ENCODE measurements at places on chromosomes 7 and 10.

- DNase-seq: no peak
Observed at GRCh38 chr10:3397846-3398245, 225.3 kb upstream of the PITRM1 start.

GRCh38 chr7:43577485-43577951 is 5.4 kb upstream of the STK17A start:
- no peak for DNase-seq

- peak; percentile 49 for DNase-seq
Observed at GRCh38 chr10:22666287-22667092, 47.9 kb downstream of the PIP4K2A start.

- DNase-seq: no peak
Observed at GRCh38 chr10:92119340-92119739, 171.5 kb downstream of the CPEB3 start.

DNA sequence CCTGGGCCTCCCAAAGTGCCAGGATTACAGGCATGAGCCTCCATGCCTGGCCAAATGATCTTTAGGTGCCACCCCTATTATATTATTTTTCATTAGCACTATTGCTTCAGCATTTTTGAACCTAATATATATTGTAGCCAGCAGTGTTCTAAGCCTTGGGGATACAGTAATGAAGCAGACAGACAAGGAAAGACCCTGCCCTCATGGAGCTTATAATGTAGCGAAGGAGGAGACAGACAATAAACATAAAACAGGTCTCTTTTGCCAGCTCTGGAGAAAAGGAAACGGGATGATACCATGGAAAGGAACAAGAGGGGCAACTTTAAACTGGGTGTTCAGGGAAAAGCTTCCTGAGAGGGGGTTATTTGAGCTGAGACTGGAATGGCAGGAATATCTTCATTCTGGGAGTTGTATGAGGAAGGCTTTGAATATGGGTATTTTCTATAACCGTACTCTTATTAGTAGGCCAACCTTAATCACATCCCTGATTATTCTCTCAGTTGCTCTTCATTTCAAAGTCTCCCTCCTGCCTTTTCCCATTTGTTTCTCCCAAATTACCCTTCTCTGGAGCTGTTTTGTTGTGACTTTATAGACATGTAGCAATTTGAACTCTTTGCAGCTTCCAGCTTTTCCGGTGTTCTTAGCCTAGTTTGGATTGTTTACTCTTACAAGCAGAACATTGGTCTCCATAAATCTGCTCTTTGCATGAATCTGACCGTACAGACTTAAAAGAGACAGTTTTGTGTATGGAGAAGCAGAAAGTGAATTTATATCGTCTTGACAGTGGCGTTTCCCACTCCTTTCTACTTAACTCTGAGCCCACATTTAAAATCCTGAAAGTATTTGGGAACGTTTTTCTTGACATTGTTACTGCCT is 19.0 kb downstream of the PRKAR2B start:
- DNase-seq: no peak

DNA sequence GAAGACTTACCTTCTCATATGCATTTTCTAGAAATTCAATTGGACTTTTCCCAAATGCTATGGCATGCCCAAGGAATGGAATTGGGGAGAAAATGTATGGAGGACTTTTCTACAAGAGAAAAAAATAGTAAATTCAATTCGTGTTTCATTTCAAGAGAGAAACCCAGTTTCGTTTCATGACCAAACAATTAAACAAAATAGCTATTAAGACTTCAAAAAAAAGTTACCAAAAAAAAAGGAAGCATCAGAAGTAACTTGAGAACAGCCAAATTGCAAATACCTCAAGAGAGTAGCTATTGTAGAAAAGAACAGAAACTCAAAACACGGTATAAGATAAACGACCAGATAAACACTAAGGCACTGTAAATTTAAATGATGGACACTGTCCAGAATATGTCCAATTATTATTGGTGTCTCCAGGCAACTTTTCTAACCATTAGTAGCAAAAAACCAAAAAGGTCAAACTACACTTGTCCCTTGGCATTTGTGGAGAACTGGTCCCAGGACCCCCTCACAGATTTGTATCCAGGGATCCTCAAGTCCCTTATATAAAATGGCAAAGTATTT is 2.4 kb downstream of the CYP51A1 start:
- no peak for DNase-seq

- DNase-seq: no peak
Observed at GRCh38 chr7:75950111-75950681, 35.2 kb downstream of the POR start.

GRCh38 chr10:60170250-60170649 is 219.4 kb downstream of the ANK3 start:
- DNase-seq: no peak

GRCh38 chr10:115861864-115862263 is 411.1 kb downstream of the GFRA1 start:
- no peak for DNase-seq

GRCh38 chr10:15140698-15141097 is 27.8 kb downstream of the NMT2 start:
- DNase-seq: no peak

- no peak for DNase-seq
Observed at GRCh38 chr7:158005531-158005930, 582.1 kb downstream of the PTPRN2 start.

DNA sequence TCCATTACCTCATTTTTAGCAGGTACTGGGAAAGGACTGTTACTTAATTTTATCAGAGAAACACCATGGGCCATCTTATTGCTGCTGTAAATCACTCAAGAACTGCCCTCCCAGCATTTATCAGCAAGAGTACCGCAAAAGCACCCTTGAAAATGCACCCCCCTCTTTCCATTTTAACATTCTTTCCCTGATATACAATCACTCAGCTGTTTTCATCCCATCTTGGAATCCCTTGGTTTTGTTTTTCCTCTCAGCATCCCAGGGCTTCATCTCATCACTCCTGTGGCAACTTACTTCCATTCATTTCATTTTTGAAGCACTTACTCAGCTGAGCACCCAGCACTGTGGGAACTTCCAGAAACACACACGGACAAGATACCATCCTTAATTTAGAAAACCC is 36.5 kb downstream of the RAPGEF5 start:
- DNase-seq: no peak

DNA sequence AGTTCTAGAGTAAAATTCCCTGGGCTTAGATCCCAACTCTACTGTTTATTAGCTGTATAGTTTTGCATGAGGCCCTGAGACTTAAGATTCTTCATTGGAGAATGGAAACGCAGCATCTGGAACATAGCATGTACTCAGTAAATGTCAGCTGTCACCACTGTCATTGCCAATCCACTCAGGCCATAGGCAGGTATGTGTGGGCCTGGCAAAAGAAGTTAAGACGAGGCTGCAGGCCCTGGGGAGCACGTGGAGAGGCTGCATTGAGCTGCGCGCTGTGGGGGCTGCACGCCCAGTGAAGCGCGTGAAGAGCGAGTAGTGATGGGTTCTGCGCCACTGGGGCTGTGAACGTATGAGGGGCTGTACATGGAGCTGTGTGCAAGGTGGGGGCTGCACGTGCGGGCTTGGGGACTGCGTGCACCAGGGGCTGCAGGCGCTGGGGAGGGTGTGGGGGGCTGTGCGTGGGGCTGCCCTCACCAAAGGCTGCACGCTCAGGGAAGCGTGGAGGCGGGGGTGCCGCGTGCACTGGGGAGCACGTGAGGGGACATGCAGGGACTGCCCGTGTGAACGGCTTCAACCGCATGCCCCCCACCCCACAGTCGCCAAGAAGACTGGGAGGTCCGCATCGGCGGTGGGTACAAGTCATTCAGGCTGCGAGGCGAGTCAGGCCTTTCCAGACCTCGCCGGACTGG is 85.5 kb downstream of the PRR15 start:
- DNase-seq: no peak

GRCh38 chr10:96719200-96719599 is 1.1 kb downstream of the PIK3AP1 start:
- DNase-seq: no peak

DNA sequence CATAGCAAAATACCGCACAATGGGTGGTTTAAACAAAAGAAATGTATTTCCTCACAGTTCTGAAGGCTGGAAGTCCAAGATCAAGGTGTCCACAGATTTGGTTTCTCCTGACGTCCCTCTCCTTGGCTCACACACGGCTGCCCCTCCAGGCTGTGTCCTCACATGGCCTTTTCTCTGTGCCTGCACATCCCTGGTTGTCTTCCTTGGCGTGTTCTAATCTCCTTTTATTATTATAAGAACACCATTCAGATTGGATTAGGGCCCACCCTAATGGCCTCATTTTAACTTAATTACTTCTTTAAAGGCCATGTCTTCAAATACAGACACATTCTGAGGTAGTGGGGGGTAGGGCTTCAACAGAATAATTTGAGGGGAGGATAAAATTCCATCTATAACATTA is 87.9 kb downstream of the FZD1 start:
- DNase-seq: no peak

- DNase-seq: no peak
Observed at GRCh38 chr7:43309706-43310022, 197.2 kb downstream of the HECW1 start.

GRCh38 chr7:142897691-142898090 is 12.1 kb upstream of the TRPV6 start:
- no peak for DNase-seq

- no peak for DNase-seq
Observed at GRCh38 chr7:102189756-102190155, 96.9 kb upstream of the SH2B2 start.

DNA sequence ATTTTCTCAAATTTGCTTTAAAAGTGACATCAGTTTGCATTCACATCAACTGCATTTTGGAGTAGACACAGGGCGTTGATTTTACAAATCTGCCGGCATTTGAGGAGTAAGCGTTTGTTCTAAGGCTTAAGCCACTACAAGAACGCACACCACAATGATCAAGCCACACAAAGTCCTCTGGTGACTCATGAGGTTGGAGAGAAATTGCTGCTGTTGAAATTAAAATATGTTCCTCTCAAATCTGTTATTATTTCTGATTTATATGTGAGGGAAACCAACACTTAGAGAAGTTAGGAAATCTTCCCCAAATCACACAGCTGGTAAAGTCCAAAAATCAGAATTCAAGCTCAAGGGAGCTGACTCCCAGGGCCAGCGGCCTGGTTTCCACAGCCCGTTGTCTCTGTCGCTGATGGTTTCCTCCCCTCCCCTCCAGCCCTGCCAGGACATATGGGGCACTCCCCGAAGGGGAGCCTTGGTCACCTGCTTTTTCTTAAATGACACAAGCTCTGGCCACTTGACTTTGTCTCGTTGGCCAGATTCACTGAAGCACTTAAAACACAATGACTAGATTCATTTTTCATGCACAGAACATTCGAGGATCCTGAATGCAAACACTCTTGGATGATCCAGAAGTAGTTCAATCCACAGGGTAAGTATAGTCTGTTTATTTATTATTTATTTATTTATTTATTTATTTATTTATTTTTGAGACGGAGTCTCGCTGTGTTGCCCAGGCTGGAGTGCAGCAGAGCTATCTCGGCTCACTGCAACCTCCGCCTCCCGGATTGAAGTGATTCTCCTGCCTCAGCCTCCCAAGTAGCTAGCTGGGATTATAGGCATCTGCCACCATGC is 29.2 kb upstream of the KLF6 start:
- DNase-seq: no peak

GRCh38 chr7:94394437-94395140 is at the start of gene COL1A2:
Gene COL1A2, plus strand, starts transcription at chr7:94394895. Its CDS starts 137 bp downstream, at chr7:94395032.
- DNase-seq: peak; percentile 1

GRCh38 chr10:108791030-108791429 is 1132.3 kb downstream of the XPNPEP1 start:
- DNase-seq: no peak

DNA sequence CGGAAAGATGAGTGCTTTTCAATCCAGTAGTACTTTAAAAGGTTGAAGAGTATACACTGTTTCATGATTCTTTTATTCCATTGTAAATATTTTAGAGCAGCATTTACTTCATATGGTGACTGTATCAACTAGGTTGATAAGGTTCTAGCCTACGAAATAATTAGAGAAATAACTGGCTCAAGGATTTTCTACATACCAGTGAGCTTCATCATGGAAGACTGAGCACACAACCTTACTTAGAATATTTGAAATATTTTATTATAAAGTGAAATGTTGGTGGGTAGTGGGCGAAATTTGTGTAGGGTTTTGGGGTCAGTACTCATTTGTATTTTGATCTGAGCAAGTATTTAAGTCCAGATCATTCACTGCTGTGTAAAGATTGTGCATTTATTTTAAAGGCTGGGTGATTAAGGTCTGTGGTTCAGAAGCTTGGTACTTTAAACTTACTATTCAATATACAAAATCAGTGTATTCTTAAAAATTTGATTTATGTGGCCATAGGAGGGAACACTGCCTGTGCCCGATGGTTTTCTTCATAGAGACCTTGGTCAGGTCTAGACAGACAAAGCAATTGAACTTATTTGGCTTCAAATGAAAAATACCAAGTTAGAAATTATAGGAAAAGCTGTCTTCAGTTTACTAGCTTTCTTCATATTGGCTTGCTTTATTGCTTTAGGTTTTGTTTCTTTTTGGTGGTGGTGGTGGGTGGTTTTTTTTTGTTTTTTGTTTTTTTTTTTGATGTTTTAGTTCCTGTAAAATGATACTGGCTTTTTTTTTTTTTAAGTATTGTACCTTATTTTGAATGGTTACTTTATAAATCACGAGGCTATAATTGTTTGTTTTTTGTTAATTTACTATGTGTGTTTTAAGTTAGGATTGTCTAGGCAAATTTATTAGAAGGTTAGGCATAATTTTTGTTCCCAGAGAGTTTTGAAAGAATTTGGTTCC is 3.0 kb downstream of the KMT2E start:
- DNase-seq: no peak

- no peak for DNase-seq
Observed at GRCh38 chr10:118214776-118215175, 127.3 kb downstream of the FAM204A start.

- DNase-seq: no peak
Observed at GRCh38 chr10:30433306-30433729, 666 bp upstream of the MAP3K8 start.

DNA sequence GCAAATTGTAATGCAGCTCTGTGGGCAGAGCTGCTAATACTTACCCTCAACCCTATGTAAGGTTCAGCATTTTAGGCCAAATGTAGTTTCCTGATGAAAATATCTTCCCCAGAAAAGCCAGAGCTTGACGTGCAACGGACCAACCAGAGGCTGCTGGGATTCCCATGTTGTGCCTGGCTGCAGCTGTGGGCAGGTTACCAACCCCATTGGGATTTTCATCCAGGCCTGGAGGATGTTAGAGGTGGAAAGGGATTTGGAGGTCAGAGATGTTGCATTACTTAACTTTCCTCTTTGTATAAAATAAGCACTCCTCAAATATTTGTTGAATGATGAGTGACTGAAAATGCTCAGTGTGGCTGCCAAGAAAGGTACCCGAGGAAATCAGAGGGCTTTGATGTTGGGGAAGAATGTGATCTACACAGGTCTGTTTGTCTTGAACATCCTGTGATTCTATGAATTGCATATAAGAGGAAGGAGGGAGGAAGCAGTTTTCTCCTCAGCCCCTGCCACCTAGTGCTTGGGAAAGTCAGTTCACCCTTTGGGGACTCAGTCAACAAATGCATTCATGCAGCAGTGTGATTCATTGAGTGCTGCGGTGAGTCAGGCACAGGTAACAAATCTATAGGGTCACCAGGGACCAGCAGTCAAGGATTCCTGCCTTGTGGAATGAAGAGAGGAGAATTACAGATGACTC is 487.2 kb downstream of the RPS24 start:
- DNase-seq: no peak

All from stimulated activated naive CD8-positive, alpha-beta T cell treated with anti-CD3 and anti-CD28 coated beads, Interleukin-15, amount 100 ng/mL, for 72 hours (primary cell).